ENCODE measurements at places on chromosomes 13 and 19. TPM values are rescaled to one million over a fixed set of nuclear protein-coding genes. Genes with fewer than 3 reads are reported as not detected.

The FFAR2 gene
- not detected for total RNA-seq

DNA sequence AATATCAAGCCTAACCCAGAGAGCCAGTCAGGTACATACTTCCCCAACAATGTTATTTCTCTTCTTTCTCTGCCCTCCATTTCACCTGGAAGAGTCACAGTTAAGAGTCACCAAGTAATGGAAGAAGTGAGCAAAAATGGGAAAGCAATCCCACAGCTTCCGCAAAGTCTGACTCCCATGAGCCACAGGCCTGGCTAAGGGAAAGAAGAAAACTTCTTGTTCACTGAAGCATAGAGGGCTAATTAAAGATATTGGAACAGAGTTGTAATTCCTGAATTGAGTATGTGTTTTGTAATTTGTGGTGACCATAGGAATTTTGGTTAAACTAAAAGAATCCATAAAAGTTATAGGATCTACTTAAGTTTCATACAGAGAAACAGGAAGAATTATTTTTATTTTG is 830.9 kb upstream of the PCDH20 start:
- no peak for DNase-seq

GRCh38 chr13:76745261-76746200 is 140.7 kb downstream of the KCTD12 start:
- DNase-seq = no peak

The PLPPR3 gene
- total RNA-seq = 61.2 TPM

The SSBP4 gene
- total RNA-seq = 50.0 TPM

GRCh38 chr19:13817018-13817614 is 21.9 kb downstream of the ZSWIM4 start:
- DNase-seq = peak; percentile 99

DNA sequence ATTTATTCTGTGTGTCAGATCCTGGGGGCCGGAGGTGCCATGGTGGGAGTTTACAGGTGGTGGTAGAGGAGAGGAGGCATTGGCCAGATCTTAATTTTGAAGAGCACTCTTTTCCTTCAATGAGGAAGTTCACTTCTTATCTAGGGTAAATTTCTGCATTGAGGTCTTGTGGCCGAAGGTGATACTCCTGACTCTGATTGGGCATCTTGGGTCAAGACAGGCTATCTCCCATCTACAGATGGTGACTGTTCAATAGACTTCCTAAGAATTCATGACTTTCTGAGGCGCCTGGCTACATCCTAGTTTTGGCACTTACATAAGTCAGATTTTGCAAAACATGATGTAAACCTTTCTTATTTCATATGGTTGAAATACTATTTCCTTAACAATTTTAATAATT is 135.2 kb downstream of the SUCLA2 start:
- DNase-seq = no peak

DNA sequence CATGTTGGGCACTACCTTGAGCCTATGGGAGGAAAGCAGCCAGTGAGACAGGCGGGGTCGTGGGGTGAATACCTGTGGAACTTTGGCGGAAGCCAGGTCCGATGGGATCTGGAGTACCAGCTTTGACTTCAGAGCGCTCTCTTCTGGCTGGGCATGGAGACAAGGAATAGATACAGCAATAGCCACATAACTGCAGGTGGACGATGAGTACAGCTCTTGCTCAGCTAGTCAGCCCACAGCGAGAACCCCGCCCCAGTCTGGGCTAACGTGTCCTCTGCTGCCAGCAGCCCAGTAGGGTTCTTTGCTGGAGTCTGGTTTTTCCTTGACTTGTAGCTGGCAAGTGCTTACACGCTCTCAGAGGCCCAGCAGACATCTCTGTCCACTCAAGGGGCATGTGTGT is 83.4 kb downstream of the SIPA1L3 start:
- DNase-seq = peak; percentile 55

DNA sequence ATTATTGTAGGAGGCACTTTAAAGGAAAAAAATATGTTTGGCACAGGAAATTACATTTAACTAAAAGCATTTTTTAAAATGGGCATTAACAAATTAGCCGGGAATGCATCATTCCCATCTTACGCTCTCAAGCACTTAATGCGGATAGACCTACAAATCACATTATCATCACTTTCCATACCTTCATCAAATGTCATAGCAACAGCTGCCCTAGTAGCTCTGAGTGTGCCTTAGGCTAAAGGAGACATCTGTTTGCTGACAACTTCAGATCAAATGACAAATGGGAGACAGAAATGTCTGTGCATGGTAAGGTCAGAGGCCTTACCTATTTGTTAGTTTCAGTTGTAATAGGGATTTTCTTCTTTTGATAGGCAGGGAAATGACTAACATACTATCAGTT is 773.2 kb upstream of the SLC10A2 start:
- no peak for DNase-seq

DNA sequence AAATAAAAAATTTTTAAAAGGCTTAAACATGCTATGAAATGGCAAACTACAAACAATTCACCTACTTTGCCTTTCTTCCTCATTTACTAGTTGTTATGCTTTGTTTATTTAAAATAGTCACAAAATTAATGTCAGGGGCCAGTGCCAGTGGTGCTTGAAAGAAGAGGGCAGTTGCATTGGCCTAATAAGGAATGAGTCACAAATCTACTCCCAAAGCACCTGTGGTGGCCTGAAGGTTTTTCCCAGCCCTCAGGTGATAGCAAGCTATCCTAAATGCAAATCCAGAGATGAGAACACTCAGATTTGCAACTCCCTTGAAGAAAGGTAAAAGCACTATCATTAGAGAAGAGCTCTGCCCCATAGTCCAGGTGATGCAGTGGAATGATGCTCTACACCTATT is 103.6 kb downstream of the MBNL2 start:
- DNase-seq = no peak

The RXFP2 gene
- total RNA-seq = not detected

The CBLC gene
- total RNA-seq = 14.2 TPM

DNA sequence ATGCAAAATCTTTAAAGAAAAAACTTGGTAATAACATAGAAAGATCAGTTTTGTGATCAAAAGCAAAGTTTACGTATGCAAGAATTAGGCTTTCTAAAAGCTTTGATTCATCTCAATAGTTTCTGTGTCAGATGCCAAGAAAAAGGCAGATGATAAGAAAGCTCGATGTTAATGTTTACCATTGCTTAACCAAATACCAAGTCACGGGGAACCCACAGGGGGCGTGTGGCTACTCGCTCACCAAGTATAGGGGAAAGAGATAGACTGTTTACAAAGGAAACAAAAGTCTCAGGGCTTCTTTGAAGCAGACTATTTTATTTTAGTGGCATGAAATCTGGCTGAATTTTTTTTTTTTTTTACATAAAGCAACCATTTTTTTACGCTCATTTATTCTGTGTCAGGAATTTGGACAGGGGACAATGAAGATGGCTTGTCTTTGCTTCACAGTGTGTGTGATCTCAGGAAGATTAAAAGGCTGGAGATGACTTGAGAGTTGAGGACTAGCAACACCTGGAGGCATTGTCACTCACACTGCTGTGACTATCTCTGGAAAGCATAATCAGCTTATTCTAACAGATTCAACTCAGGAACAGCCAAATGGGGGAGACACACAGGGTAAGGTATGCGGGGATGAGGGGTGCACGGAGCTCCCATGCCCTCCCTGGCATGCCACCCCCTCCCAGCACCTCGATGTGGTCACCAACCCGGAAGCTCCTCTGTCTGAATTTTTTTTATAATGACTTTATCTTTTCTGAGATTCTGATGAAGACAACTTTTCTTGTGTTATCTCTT is 24.9 kb downstream of the RCBTB1 start:
- DNase-seq = no peak

DNA sequence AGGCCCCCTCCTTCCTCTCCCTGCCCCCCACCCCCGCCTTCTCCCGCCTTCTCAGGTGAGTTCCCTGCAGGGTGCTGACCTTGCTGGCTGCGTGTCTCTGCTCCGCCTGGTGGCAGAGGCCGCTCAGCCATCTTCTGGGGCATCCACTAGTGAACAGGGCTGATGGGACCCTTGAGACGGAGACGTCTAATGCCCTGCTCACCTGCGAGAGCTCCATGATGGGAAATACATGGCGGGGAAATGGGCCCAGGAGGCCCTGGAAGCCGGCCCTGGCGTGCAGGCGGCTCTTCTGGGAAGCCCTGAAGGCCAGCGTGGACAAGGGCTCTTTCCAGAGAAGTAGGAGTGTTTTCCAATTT is 15.2 kb upstream of the F7 start:
- peak; percentile 83 for DNase-seq

The SPRYD7 gene
- 2.4 TPM for total RNA-seq

DNA sequence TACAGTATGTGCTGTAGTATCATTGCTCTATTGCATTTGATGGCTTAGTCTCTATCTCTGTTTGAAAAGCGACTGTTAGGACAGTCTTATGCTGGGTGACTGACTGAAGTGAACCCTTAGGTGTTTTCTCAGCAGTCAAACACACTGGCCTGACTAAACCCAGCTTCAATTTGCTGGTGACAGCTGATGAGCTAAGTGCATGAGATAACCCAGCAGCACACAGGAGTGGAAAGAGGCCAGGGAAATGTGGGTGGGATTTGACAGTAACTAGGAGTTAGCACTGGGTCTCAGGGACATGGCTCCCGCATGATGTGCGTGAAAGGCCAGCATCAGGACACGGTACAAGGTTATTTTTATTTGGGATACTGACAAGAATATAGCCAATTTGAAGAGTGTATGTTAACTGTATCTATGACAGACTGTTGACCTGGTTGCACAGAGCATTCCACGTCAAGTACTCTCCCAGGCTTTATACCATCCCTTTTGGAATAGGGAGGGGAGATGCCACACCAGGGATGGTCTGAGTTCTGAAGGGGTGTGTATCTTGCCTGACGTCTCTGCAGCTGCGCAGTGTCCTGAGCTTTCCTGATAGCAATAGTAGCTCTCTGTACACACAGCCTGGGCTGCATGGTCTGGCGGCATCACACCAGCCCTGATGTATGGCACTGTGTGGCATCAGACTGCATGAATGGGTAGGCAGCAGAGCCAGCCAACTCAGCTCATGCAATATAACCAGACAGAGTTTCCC is 144.8 kb downstream of the FLT1 start:
- DNase-seq = no peak

GRCh38 chr13:38970380-38971051 is 20.1 kb downstream of the STOML3 start:
- DNase-seq = no peak

Measured in H9 (cell line).